Vagina (tissue), 2 donors: ENCODE measurements at places on chromosomes 13 and 19.

DNA sequence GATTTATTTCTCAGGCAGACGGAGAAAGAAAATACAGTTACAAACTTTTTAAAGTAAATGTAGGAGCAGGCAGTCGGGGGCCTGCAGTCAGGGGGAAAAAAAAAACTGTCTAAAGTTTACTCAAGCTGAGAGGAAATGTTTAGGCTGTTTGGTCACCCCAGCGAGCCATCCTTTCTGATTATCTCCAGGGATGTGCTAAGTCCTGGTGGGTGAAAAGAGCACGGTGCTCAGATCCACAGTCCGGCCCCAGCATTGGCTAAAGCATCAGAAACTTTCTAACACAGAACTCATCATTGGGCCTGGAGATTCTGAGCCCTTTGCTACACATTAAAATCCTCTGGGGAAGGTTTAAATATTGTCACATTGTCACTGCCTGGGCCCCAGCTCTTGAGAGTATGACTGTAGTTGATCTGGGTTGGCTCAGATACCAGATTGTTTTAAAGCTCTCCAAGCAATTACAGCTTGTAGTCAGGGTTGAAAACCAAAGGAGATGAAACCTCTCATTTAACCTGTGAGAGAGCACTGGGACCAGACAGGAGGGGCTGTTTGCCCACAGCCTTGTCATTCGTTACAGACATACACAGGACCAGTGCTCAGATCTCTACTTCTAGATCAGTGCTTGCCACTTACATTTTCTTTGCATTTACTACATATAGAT lies 131.1 kb upstream of the HTR2A start:
- DNase-seq = no peak

- no peak for DNase-seq
Observed at GRCh38 chr13:94864474-94864873, 152.1 kb upstream of the SOX21 start.

DNA sequence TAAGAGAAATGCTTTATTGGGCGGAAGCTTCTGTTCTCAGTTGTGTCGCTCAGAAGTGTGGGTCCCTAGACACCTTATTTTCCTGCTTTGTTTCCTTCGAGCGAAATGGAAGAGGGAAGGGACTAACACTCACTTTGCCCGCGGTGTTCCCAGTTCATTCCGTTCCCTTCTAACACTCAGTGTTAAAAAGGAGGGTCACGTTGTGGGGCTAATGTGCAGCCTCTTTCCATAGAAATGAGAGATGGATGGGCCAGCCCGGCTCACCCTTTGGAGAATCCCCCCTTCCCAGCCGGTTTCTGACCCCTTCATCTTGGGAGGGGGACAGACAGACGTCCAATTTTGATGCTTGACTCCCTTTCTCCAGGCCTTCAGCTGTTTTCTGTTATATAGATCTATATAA lies 2.3 kb downstream of the ATP11A start:
- no peak for DNase-seq

GRCh38 chr13:113647351-113648215 lies 10.4 kb downstream of the ATP4B start:
- DNase-seq = no peak

GRCh38 chr13:99507551-99507950 lies 6.3 kb downstream of the TM9SF2 start:
- no peak for DNase-seq

GRCh38 chr19:43578787-43579186 lies 3.2 kb downstream of the PINLYP start:
- no peak for DNase-seq

GRCh38 chr19:27774337-27774736 lies 1438.6 kb downstream of the UQCRFS1 start:
- no peak for DNase-seq

DNA sequence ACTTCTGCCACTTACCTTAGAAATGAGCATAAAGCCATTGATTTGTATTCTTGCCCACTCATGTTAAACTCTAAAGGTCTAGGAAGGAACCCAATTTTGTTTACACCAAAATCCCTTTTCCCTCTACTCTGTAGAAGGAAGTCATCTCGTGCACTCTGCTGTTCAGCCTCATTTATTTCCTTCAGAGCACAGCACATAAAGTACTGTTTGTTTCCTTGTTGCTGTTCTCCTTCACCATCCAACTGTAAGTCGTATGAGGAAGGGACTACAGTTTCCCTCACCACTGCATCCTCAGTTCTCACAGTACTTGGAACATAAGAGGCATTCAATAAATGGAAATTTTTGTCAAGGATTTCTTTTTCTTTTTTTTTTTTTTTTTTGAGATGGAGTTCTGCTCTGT lies 24.6 kb downstream of the CDADC1 start:
- DNase-seq = no peak

- DNase-seq = no peak
Observed at GRCh38 chr19:31270897-31271296, 78.3 kb downstream of the TSHZ3 start.

DNA sequence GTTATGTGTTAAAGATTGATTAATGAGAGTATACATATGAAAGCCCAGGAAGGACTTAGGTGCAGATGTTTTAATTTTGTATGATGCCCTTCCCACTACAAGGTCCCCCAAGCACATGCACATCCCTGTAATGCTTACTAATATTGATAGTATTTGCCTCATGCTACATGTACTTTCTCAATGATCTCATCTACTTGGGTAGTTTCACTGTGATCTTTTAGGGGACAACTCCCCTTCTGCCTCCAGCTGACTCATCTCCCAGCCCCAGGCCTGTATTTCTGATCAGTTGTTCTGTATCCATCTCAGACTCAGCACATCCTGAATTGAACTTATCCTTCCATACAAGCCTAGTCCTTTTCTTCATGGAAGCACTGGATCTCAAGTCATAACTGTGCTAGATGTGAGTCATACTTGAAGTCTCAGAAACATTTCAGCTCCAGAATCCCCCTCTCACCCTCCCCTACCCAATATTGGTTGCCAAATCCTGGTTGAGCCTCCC lies 49.4 kb upstream of the INTS6 start:
- no peak for DNase-seq

DNA sequence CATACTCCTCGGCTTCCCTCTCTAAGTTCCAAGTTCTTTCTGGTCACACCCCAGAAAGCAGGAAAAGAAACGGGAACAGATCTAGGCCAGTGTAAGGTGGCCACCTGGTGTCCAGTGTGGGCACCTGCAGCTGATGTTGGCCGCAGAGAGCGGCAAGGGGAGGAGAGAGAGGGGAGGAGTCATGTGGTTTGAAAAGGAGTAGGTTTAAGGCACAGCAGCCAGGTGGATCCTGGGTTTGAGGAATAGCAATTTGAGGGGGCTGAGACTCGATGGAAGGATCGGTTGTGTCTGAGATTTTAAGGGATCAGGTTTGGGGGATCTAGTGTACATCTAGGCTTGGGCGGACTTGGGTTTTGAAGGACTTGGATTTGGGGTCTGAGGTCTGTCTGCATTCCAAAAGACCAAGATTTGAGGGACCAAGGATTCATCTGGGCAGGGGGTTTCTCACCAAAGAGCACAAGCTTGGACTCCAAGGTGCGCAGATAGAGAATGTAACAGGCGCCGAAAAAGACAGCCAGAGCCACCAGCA lies 1.2 kb downstream of the RABAC1 start:
- no peak for DNase-seq

- no peak for DNase-seq
Observed at GRCh38 chr13:91539286-91540157, 141.1 kb downstream of the GPC5 start.

DNA sequence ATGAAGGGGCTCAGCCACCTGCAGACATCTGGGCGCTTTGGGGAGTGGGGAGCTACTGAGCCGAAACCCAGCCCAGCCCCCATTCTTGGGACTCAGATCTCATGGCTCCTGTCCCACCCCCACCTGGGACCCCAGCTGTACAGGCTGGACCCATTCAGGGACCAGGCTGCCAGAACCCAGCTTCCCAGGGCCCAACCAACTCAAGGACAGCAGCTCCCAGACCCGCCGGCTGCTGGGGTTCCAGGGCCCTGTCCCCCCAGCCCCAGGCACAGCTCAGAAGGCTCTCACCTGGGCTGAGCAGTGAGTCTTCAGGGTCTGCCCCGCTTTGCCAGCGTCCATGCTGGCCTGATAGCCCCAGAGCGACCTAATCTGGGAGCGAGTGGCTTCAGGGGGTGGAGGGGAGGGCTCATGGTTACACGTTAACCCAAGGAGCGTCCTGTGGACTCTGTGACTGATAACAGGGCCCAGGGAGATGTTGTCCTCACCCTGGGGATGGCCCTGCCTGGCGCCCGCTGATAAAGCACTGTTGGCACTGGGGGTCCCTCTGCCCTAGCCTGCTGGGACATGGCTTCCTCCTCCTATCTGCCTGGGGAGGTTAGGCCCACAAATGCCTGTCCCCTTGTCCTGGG lies at the start of gene TMEM86B:
TSS of gene TMEM86B (minus strand) at position 361 of the 629 bp plus-strand sequence. CDS start at position 339, 22 bp downstream.
- DNase-seq = no peak

DNA sequence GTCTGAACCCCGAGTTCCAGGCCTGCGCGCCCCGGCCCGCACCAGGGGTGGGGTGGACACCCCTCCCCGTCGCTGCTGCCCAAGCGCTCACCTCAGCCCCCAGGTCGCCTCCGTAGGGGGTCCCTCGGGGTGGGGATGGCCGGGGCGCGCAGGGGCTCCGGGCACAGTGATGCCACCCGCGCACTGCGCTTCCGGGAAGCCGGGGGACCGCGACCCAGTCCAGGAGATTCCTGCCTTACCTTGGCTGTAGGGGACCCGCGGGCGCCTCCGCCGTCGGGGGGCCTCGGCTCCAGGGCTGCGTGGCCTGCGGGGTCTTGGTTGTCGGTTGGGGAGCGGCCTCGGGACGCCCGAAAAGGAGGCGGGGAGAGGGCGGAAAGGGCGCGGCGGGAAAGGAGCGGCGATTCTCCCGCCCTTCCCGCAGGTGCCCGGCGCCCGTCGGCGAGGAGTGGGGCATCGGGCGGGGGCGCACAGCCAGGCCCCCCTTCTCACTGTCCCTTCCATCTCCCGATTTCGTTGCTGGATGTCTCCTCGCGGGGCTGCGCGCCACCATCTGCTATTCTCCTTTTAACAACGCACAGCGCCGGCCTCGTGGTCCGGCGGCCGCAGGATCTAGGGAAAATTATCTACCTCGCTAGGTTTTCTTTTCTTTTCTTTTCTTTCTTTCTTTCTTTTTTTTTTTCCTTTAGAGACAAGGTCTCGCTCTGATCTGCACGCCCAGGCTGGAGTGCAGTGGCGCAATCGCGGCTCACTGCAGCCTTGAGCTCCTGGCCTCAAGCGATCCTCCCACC lies at the start of gene KEAP1:
TSS of gene KEAP1 (minus strand) at position 355 of the 788 bp plus-strand sequence. CDS start 3,323 bp downstream, outside the sequence.
- DNase-seq = no peak

DNA sequence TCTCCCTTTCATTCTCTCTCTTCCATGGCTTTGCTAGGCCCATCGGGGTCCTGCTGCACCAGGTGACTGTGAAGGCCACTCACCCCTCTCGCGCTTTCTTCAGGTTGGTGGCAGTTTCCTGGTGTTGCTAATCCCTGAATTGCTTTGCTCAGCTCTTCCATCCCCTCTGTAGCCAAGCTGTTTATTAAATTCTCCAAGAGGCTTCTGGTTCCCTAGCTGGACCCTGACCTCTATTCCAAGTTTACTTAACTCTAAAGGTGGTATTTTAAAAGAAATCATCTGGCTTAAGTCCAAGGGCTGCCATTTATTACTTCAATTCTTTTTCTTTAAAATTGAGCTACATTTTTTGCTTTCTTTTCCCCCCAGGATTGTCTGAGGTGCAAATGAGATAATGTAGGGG lies 32.7 kb upstream of the MICU2 start:
- no peak for DNase-seq

GRCh38 chr13:32588736-32589135 lies 2.5 kb downstream of the PDS5B start:
- no peak for DNase-seq

GRCh38 chr19:54431255-54431838 lies 16.1 kb downstream of the TTYH1 start:
- DNase-seq = no peak
